ENCODE measurements at places on chromosomes 3 and 15.

DNA sequence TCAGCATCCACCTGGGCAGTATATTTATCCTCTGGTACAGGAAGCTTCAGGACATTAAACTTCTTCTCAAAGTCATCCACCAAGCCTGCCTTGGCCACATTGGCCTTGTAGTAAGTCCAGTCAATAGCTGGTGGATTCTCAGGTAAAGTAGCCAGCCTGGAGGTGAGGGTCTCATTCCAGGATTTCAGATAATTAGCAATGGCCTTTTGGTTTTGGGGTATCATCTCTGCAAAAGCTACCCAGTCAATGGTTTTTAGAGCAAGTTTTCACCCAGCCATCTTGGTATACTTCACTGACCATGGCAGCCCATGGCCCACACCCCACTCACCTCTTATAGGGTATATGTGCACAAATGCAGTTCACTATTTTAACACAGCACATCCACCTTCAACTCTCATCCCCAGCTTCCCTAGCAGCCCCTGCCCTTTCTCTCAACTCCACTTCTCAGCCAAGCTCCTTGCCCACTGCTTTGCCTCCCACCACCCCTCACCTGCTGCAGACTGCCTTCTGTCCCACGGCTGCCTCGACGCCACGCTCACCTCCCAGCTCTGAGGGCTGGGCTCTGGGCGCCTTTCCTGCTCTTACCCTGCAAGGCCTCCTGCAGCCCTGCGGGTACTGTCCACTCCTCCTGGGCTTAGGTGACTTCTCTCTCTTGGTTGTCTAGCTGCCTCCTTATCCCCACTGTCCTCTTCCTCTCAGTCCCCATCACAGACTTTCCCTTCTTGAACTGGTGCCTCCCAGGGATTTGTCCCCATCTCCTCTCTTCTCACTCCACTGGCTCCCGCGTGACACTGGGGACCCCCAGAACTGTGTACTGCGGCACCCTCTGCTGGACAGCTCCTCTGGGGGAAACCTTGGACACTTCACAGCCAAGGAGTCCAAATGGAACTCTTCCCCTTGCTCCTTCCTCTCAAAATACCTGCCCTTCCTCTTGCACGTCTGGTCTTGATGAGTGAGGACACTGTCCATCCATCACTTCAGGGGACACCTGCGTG, 1.7 kb upstream of the TGM5 start:
- DNase-seq: no peak

DNA sequence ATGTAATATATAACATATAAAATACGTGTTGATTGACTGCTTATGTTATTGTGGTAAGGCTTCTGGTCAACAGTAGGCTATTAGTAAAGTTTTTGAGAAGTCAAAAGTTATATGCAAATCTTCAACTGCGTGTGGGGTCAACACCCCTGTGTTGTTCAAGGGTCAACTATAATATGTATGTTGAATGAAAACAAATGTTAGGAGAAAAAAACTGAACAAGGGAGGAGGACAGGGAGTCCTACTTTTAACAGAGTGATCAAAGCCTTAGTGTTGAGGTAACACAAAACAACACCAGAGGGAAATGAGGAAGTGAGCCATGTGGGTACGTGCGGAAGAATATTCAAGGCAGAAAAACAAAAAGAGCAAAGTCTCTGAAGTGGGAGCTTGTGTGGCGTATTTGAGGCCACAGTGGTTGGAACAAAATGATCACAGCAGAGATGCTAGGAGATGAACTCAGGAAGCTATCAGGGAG, 62.5 kb downstream of the SFMBT1 start:
- DNase-seq: no peak

- DNase-seq: no peak
Measured at GRCh38 chr3:17412950-17413530, 329.4 kb downstream of the TBC1D5 start.

- no peak for DNase-seq
Measured at GRCh38 chr3:139202226-139202958, 141.4 kb upstream of the MRPS22 start.

DNA sequence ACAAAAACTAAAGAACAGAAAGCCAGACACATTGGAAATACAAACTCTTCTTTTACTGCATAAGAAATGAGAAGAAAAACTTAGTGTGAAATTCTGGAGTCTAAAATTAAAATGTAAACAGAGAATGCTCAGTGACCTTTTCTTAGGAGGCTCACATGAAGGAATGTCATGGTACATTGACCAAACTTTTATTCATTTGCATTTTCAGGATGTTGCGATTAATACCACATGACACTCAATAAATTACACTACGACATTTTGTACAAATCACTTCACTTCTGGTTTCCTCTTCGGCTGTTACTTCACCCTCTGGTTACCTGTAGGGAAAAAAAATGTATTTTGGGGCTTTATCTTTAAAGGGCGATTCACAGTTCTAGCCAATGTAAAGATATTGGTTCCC, 56.4 kb upstream of the ACTC1 start:
- DNase-seq: no peak

DNA sequence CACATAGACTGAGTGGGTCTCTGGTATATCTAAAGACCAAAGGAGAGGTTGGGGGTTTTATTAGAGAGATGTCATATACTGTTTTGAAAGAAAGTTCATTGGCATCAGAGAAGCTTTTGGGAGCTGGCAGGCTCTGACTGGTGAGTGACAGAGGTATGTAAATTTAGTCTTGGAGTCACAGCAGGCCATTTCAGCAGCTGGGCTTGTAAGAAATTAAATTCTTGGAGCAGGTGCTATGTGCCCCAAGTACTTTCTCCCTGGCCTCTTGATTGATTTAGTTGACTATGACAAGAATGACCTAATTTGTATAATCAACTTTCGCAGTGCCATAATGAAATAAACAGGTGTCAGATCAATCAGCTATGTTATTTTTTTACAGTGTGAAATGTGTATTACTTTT, 47.8 kb upstream of the CDAN1 start:
- no peak for DNase-seq

- no peak for DNase-seq
Measured at GRCh38 chr3:94996743-94997142, 933.9 kb downstream of the NSUN3 start.

DNA sequence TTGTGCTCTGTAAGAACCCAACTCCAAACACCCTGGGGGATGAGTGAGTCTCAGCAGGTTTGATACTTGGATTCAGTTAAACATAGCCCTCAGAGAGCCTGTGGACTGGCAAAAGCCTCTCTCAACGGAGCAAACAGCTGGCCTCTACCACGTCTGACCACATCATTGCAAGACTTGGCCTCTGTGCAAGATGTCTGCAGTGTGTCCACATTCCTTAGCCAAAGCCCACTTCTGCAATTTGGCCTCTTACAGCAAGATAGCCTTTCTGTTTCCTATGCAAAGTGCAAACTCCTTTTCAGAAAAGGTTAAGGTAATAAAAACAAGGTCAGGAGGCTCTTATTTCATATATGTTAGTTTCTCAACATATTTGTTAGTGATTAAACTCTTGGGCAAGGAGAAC, 27.9 kb downstream of the FBN1 start:
- no peak for DNase-seq

DNA sequence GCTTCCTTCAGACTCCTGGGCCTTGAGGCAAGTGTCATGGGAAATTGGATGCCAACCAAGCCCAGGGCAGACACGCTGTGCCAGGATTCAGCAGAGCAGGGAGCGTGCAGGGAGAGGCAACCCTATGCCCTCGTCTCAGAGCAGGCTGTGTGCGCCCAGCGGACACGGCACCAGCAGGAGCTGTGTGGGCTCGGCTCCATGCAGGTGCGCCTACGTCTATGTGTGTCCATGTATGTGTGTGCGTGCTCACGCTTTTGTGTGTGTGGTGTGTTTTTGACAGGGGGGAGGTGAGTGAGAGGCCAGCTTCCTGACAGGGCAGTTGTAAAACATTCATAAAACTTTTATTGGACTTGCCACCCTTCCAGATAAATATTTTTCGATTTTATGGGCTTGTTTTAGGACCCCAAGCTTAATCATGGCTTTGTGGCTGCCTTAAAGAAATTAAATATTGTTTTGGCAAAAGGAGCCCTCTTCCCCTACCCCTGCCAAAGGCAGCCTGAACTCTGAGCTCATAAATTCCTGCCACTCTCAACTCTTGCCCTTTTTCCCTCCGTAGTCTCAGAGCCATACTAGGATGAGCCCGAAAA, 84.4 kb downstream of the DNAJB8 start:
- DNase-seq: no peak

- no peak for DNase-seq
Measured at GRCh38 chr3:54137311-54137710, 15.0 kb downstream of the CACNA2D3 start.

GRCh38 chr3:29977360-29977759, 629.0 kb upstream of the TGFBR2 start:
- no peak for DNase-seq

DNA sequence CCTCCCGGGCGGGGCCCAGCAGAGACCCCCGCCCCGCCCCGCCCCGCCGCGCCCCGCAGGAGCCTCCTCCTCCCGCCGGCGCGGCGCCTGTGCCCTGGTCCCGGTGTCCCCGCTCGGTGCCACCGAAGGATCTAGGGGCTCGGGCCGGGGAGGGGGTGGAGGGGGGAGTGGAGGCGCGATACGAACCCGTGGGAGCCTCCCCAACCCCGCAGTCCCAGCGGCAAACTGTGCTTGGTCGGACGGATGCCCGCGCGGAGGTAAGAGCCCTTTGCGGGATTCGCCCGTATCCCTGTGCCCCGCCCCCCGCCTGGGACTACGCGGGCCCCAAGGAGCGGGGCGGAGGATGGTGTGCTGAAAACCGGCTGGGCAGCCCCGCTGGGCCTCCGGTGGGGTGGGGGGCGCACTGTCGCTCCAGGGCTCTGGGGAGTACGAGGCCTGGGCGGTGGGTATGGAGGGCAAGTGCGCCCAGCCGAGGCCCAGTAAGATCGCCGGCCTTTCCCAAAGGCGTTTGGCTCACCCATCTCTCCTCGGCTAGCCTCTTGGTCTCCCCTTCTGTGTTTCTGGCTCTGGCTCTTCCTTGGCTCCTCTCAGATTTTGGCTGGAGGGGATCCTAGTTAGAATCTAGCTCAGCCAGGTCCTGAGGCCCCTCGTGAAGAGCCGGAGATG, 65.6 kb upstream of the POLG start:
- DNase-seq: no peak
